Activated naive CD4-positive, alpha-beta T cell treated with anti-CD3 and anti-CD28 coated beads, Interleukin-2, amount 50 U/mL, for 72 hours (primary cell): ENCODE measurements at places on chromosomes 4 and X. TPM values are rescaled to one million over a fixed set of nuclear protein-coding genes. Genes with fewer than 3 reads are reported as not detected.

The ACOT9 gene
- 33.6 TPM for total RNA-seq

The REELD1 gene
- total RNA-seq, result not detected

The MOB1B gene
- total RNA-seq, result 29.2 TPM

The TASL gene
- 4.3 TPM for total RNA-seq

The SLC16A2 gene
- total RNA-seq, result 2.2 TPM

The CT45A10 gene
- not detected for total RNA-seq
